Activated CD4-positive, alpha-beta T cell treated with anti-CD3 and anti-CD28 coated beads, Interleukin-2, Interleukin-4, amounts not matched to agents 100 ng/mL and 50 ng/mL, durations not matched to agents 16 hours and 8 hours (primary cell): ENCODE measurements at places on chromosomes 13 and 19.

- DNase-seq: no peak
These were observed 109.5 kb downstream of the PDS5B start for GRCh38 chr13:32695602-32696250.

- no peak for DNase-seq
These were observed 885.2 kb upstream of the SLITRK6 start for GRCh38 chr13:86684402-86684801.

DNA sequence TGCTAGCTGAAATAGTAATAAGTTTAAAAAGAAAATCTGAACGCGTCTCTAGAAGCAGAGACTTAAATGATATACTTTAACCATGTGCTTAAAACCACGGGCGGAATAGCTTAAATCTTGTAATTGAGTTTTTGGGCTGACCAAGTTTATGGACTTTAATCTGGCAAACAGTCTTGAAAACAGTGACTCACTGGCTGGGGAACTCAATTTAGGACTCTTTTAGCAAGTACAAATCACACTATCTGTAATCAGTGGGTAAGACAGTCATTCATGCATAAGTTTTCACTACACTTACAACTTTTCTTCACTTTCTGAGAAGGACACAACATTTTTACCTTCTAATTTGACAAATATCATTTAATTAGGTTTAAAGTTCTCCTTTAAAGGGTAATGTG is 26.8 kb downstream of the ZNF627 start:
- no peak for DNase-seq

GRCh38 chr19:1663852-1664251 is 11.4 kb upstream of the TCF3 start:
- no peak for DNase-seq

GRCh38 chr13:95647321-95647720 is 2.8 kb upstream of the DZIP1 start:
- DNase-seq: no peak

- no peak for DNase-seq
These were observed 42.3 kb downstream of the ZNF611 start for GRCh38 chr19:52692431-52693008.

GRCh38 chr13:100798739-100799361 is 124.3 kb upstream of the TMTC4 start:
- DNase-seq: no peak

DNA sequence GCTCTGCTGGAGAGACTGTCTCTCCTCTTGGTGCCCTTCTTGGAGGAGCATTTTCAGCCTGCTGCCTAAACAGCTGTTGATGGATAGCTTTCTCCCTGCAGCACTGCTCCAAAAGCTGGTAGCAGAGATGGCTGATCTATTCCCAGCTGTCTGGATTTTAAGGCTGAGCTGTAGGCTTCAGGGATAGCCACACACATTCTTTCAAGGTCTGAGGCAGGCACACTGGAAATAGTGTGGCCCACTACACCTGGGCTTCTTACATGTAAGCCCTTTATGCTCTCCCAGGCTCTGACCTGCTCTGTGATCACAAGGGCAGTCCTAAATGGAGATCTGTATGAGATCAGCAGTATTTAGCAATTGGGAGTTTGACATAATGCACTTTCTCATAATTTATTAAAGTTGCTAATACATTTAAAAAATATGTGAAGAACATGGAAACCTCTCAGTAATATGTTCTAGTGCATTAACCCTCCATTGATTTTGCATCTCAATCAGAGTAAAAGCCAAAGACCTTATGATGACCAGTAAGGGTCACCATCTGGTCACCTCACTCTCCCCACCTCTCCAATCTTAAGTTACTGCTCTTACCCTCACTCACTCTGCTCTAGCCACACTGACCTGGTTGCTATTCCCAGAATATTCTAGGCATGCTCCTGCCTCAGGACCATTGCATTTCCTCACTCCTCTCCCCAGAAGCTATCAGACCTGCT is 91.6 kb downstream of the MBNL2 start:
- DNase-seq: no peak

DNA sequence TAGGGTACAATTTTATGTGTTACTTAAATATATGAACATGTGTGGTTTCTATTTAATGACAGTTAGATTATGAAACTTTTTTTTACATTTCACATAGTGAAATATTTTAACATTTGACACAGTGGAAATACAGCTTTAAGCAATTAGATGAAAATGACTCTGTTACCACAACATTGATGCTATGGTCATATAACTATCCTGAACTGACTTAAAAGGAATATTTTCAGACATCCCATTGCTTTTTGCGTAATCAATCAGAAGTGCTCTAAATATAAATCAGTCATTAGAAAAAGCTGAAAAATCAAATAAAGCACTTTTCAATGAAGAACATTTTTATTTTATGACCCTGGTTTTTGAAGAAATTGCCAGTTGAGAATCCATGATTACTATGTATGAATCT is 80.3 kb downstream of the UFM1 start:
- DNase-seq: no peak

- DNase-seq: no peak
These were observed 7.1 kb upstream of the UQCR11 start for GRCh38 chr19:1612114-1613086.

GRCh38 chr13:86000546-86000945 is 201.3 kb upstream of the SLITRK6 start:
- no peak for DNase-seq
